Thoracic aorta (tissue), 2 donors: ENCODE measurements at places on chromosomes 4 and X.

DNA sequence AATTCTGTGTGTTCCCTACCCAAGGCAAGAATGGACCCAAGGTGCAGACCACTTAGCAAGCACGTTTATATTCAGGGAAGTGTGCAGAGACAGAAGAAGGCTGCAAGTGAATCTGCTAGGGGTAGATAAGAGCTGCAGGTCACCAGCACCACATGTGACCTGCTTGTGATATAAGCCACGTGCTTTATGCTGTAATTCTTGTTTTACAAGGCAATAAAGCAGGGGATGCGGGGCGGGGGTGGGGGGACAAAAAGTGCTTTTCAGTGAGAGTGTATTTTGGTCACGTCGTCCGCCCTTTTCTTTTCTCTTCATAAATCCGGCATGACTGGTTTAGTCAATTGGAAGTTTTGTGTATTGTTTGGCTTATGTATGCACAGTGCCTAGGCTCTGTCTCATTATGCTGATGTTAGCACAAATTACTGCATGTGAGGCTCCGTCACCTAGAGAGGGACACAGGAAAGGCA lies 192.7 kb downstream of the RBMX2 start:
- H3K27ac ChIP-seq = no peak overlapping the region
- H3K4me1 ChIP-seq = no peaks in the 10 kb centered on the region
- DNase-seq = no peak

DNA sequence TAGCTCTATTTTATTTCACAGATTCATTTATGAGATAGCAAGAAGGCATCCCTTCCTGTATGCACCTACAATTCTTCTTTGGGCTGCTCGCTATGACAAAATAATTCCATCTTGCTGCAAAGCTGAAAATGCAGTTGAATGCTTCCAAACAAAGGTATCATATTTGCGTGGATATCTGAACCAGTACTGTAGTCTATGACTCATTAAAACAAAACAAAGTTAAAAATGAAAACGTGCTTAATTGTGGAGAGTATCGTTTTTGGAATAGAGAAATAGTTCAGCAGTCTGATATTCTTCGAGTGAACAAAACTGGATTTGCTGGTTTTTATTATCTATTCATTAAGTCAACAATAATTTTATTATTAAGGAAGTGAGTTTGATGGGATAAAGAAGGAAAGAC lies 6.3 kb downstream of the AFP start:
- no peaks in the 10 kb centered on the region for H3K36me3 ChIP-seq
- no peaks in the 10 kb centered on the region for H3K27me3 ChIP-seq
- no peaks in the 10 kb centered on the region for H3K4me1 ChIP-seq
- no peak for DNase-seq
- no peak overlapping the region for H3K27ac ChIP-seq

- H3K36me3 ChIP-seq = no peaks in the 10 kb centered on the region
- no peaks in the 10 kb centered on the region for H3K27me3 ChIP-seq
- H3K4me3 ChIP-seq = no peak overlapping the region
- DNase-seq = no peak
- H3K27ac ChIP-seq = no peak overlapping the region
Observed at GRCh38 chrX:68932611-68933010, 103.8 kb downstream of the EFNB1 start.

DNA sequence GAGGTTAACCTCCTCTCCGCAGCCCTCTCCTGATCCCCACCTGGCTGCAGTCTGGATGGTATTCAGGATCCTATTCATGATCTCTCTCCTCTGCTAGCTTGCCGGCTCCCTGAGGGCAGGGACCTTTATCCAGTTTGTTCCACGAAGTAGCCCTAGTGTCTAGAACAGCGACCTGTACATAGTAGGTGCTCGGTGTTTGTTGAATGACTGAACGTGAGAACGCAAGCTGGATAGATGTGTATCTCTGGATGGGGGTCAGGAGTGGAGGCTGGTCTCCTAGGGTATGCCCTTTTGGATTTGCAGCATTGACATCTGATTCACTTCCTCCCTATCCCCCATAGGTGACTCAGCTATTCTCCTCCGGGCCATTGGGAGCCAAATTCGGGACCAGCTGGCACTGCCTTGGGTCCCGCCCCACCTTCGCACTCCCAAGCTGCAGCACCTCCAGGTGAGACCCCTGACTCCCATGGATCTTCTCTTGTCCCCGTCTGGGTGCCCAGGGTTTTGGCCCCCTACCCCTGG lies 7.3 kb downstream of the CCDC22 start:
- peaks cover 7% of the 10 kb centered on the region for H3K36me3 ChIP-seq
- no peak overlapping the region for H3K27ac ChIP-seq
- no peaks in the 10 kb centered on the region for H3K4me1 ChIP-seq
- DNase-seq = no peak
- H3K27me3 ChIP-seq = no peaks in the 10 kb centered on the region
- H3K4me3 ChIP-seq = no peak overlapping the region

- no peak for DNase-seq
- no peaks in the 10 kb centered on the region for H3K4me1 ChIP-seq
- no peaks in the 10 kb centered on the region for H3K36me3 ChIP-seq
- no peak overlapping the region for H3K4me3 ChIP-seq
Observed at GRCh38 chr4:47972721-47973120, 43.8 kb downstream of the CNGA1 start.

DNA sequence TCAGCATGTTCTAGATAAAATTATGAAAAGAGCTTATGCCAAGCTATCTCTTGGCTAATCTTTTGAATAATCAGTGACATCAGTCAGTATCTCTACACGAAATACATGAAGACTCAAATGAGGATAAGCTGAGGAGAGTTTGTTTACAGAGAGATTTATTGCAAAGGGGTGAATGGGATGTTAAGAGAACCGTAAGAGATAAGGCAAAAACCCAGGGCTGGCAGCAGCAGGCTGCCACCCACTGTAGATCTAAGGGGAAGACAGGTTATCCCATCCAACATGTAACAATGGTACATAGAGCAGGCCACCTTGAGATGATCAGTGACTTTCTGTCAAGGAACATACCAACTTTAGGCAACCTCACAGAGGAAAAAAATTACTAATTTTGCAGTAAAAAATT lies 432.1 kb upstream of the NR3C2 start:
- no peak for DNase-seq
- H3K36me3 ChIP-seq = no peaks in the 10 kb centered on the region
- no peak overlapping the region for H3K27ac ChIP-seq
- H3K27me3 ChIP-seq = no peaks in the 10 kb centered on the region
- no peak overlapping the region for H3K4me3 ChIP-seq

DNA sequence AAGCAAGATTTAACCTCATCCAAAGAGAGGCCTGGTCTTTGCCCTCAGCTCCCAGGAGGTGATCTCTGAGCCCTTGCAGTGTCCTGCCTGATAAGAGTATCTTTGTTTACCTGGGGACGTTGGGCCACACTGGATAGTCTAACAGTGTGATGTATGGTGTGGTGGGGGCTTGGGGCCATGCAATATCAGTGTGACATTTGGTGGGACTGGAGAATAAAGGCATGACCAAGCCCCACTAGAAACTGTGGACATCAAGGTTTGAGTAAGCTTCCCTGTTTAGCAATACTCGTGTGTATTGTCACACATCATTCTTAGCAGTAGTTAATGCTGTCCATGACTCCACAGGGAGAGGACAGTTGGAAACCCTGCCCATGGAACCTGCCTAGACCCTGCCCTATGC lies 34.4 kb downstream of the BBS12 start:
- H3K4me1 ChIP-seq = peaks cover 14% of the 10 kb centered on the region
- no peak overlapping the region for H3K27ac ChIP-seq

DNA sequence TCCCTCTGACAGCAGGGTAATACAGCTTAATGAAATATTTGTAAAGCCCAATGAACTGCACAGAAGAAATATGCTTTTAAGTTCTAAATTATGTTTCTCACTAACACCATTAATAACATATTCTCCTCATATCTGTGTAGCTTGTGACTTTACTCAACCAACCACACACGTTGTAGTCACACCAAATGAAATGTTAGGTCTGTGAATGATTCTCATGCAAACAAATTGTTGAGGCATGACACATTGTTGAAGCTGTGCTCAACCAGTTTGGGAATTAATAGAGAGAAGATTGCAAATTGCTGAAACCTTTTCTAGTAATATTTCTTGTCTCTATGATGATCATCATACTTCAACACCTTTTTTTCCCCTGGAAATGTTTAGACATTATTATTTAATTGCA lies 645.9 kb downstream of the PCDH7 start:
- DNase-seq = no peak
- no peaks in the 10 kb centered on the region for H3K27me3 ChIP-seq
- H3K4me3 ChIP-seq = no peak overlapping the region
- no peak overlapping the region for H3K27ac ChIP-seq
- H3K36me3 ChIP-seq = no peaks in the 10 kb centered on the region

- no peak overlapping the region for H3K4me3 ChIP-seq
- H3K27ac ChIP-seq = no peak overlapping the region
- no peaks in the 10 kb centered on the region for H3K36me3 ChIP-seq
- no peaks in the 10 kb centered on the region for H3K27me3 ChIP-seq
Observed at GRCh38 chr4:17736484-17736883, 44.9 kb downstream of the FAM184B start.

DNA sequence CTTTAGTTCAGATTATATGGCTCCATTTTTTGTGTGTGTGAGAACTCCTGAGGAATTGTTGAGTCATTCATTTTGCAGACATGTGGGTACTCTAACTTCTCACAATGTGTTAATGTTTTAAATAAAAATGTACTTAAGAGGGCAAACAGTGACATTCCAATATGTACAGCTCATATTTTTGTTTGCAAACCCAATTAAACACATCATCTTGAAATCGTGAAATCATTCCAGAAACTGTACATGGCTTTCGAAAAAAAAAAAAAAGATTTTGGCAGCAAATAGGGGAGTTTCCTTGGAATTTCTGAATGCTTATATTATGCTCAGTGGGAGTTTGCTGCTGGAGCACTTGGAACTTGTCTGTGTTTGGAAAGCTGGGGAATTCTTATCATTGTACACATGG lies 85.0 kb downstream of the HPGD start:
- no peak for DNase-seq
- no peak overlapping the region for H3K4me3 ChIP-seq
- H3K27ac ChIP-seq = no peak overlapping the region
- H3K4me1 ChIP-seq = no peaks in the 10 kb centered on the region
- no peaks in the 10 kb centered on the region for H3K36me3 ChIP-seq

GRCh38 chr4:8120501-8120900 lies 38.1 kb downstream of the ABLIM2 start:
- no peaks in the 10 kb centered on the region for H3K36me3 ChIP-seq
- H3K27me3 ChIP-seq = no peaks in the 10 kb centered on the region
- H3K4me1 ChIP-seq = peaks cover 5% of the 10 kb centered on the region
- H3K4me3 ChIP-seq = no peak overlapping the region

GRCh38 chr4:186105647-186106321 lies 1.3 kb downstream of the FAM149A start:
- H3K4me1 ChIP-seq = peaks cover 16% of the 10 kb centered on the region
- H3K27ac ChIP-seq = no peak overlapping the region
- H3K36me3 ChIP-seq = no peaks in the 10 kb centered on the region
- DNase-seq = no peak
- H3K4me3 ChIP-seq = peak overlapping the region; percentile 76

DNA sequence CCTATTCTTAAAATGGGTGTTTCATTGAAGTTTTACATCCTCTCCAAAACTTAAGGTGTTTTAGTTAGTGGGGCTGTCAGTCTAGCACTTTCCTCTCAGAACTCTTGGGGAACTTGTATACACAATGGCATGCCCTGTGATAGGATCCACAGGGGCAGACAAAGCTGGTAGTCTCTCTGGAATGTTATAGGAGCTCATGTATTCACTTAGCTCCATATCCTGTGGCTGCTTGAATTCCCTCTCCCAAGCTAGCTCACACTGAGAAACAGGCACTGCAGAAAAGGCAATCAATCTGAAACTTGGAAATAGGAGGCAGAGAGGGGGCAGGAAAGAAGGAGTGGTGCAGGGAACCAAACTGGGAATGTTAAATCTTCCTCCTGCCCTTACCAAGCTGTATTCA lies 26.3 kb upstream of the ARMCX2 start:
- H3K27me3 ChIP-seq = no peaks in the 10 kb centered on the region
- DNase-seq = no peak
- no peak overlapping the region for H3K27ac ChIP-seq
- no peaks in the 10 kb centered on the region for H3K36me3 ChIP-seq
- no peaks in the 10 kb centered on the region for H3K4me1 ChIP-seq

GRCh38 chr4:77742054-77742453 lies 77.1 kb downstream of the CNOT6L start:
- H3K36me3 ChIP-seq = no peaks in the 10 kb centered on the region
- H3K4me3 ChIP-seq = no peak overlapping the region
- H3K27me3 ChIP-seq = no peaks in the 10 kb centered on the region
- H3K27ac ChIP-seq = no peak overlapping the region
- no peak for DNase-seq

DNA sequence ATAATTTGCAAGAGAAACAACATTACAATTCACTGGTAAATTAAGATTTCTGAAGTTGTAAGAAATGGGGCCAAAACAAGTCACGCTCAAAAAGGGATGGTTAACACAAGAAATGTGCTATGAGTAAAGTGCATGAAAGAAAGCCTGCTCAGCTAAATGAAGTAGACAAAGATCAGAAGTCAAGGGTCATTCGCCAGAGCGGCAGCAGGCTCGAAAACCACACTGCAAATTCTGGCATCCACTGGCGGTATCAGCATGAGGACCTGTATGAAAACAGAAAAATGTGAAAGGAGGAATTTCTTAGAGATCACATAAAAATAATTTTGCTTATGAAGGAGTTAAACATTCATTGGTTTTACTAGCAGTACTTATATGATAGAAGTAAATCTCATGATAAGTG lies 49.6 kb downstream of the FBXL5 start:
- peaks cover 28% of the 10 kb centered on the region for H3K36me3 ChIP-seq
- no peaks in the 10 kb centered on the region for H3K27me3 ChIP-seq
- no peak for DNase-seq
- peaks cover under 1% of the 10 kb centered on the region for H3K4me1 ChIP-seq

DNA sequence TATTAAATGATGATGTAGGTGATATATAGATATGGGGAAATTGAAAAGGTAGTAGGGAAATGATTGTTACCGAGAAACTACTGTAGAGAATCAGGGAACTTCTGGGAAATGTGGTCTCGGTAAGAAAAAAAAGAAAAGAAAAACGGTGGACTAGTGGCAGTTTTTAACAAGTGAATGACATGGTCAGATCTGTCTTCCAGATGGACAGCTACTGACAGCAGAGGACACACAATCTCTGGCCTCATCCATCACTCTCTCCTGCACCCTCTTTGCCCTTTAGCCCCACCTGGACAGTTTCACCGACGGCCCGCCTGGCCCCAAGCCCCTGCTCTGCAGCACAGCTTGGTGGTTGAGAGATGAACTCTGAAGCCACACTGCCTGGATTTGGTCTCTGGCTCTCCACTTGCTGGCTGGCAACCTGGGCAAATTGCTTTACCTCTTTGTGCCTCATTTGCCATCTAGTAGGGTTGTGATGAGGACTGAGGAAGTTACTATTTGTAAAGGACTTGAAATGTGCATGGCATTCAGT lies 23.4 kb downstream of the RBM47 start:
- H3K4me3 ChIP-seq = no peak overlapping the region
- DNase-seq = no peak
- H3K27ac ChIP-seq = no peak overlapping the region
- H3K4me1 ChIP-seq = no peaks in the 10 kb centered on the region
- no peaks in the 10 kb centered on the region for H3K27me3 ChIP-seq
